Muscle of back (tissue), 13 donors: ENCODE measurements at places on chromosomes 16 and 17.
A peak's percentile ranks its signal among the peaks of the same experiment; 100 is the strongest.

- no peak for DNase-seq
Measured at GRCh38 chr16:1325673-1326371, 7.6 kb upstream of the BAIAP3 start.

DNA sequence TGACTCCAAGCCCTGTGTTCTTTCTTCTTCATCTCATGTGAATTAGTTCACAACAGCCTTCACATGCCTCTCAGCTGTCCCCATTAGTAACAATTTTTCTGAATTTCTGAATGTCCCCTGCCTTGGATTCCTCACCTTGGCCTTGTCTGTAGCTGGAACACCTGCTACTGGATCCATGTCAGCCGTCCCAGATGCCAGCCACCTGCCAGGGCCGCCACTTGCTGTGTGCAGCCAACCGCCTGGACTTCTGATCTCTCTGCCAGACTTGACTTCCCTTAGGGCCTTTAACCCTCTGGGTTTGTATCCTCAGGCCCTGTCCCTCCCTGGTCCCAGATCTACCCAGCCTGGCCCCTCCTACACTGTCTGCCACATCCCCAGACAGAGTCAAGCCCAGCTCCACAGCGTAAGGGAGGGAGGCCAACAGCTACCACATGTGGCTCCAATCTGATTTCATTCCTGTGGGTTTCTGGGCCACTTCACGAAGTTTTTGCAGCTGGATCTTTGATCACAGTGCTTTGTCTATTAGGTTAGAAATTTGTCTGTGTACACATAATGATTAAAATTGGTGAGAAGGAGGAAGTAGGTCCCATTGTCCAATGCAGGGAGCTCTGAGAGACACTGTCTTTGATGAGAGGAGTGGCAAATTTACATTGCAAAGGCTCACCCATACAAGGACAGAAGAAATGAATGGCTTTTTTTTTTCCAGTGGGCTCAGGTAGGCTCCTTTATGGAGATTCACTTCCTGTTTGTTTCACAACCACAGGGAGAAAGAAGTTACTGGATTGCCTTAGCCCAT lies 15.3 kb downstream of the MPP2 start:
- no peak for DNase-seq

- no peak for DNase-seq
Measured at GRCh38 chr17:44527954-44528353, 24.7 kb upstream of the GPATCH8 start.

- DNase-seq = no peak
Measured at GRCh38 chr17:45648642-45649041, 135.5 kb upstream of the CRHR1 start.

DNA sequence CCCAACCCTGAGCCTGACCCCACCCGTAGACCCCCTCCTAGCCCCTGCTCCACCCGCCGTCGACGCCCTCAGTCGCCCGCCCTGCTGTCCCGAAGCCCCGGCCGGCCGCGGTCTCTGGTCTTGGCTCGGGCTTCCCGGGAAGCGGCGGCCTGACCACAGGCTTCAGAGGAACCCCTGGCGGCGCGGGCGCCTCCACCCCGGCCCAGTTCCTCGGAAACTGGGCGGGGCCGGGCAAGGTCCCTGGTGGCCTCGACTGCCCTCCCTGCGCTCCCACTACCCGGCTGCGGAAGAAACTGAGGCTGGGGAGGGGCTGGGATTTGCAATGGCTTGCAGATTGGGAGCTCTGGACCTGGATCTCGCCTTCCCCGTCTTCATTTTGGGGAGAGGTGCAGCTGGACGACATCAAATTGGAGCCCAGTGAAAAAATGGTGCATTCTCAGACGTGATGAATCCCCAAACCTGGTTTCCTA lies 692 bp upstream of the SOCS1 start:
- peak; percentile 58 for DNase-seq
